Activated CD4-positive, alpha-beta memory T cell treated with anti-CD3 and anti-CD28 coated beads, Interleukin-2, amount 10 ng/mL, durations not matched to agents 7 days and 5 days (primary cell): ENCODE measurements at places on chromosomes 6 and 20. TPM values are rescaled to one million over a fixed set of nuclear protein-coding genes. Genes with fewer than 3 reads are reported as not detected.
A peak's percentile ranks its signal among the peaks of the same experiment; 100 is the strongest.

- no peak for DNase-seq
Observed at GRCh38 chr6:8551386-8551785, 116.0 kb upstream of the SLC35B3 start.

- DNase-seq: no peak
Observed at GRCh38 chr6:41420186-41420585, 84.8 kb downstream of the NCR2 start.

- peak; percentile 11 for DNase-seq
Observed at GRCh38 chr6:43954311-43955131, 172.7 kb downstream of the MRPL14 start.

DNA sequence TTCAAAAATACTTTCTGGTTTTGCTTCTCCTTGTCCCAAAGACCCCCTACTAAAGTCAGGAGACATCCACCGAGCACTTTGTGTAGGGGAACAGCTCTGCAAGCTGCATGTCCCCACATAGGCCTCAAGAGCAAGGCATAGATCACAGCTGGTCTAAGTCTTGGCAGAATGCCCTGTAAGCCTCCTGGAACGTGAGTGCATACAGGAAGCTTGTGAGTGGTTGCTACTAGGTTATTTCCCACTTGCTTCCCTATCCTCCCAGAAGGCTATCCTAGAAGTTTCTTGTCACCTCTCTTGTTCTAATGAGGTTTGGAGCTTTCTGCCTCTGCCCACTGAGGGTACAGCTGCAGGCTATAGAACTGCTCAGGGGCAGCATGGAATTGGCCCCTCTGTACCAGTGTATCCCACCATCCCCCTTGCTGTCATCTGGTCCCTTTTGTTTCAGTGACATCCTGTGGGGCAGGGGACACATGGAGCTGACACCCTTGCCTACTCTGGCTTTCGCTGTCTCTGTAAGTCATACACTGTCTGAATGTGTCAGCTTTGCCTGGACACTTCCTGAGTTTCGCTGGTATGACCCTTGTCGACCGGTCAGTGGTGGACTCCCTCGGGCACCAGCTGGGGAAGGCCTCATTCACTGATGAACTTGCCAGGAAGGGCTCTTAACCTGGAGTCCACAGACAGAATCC lies 35.6 kb upstream of the KCNK16 start:
- DNase-seq: no peak

- DNase-seq: no peak
Observed at GRCh38 chr6:129211626-129212025, 328.7 kb downstream of the LAMA2 start.

- DNase-seq: no peak
Observed at GRCh38 chr6:42453654-42454427, 2.1 kb upstream of the TRERF1 start.

DNA sequence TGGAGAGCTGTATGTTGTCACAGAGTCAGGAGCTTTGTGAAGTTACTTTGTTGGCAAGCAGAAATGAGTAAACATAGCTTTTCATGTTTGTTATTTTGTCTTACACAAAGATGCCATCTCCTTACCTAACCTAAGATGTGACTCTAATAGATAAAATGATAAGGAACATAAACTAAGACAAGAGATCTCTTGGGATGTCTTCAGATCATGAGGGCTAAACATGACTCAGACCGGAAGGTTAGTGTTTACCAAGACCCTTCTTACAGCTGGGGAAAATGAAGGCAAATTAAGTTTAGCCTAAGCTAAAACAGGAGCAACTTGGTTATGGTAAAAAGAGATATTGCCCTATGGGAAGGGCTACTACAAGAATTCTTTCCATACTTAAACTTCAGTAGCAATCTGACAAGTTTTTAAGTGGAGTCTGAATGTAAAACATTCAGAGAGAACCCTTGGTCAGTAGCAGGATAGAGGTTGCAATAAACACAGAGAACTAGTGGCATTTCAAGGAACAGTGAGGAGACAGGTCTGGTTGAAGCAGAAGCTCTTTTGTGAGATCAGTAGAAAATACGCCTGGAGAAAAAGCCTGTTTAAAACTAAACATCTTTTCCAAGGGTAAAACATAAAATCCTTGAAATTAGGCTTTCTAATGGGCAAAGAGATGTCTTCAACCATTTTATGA lies 29.9 kb downstream of the SGK1 start:
- no peak for DNase-seq

DNA sequence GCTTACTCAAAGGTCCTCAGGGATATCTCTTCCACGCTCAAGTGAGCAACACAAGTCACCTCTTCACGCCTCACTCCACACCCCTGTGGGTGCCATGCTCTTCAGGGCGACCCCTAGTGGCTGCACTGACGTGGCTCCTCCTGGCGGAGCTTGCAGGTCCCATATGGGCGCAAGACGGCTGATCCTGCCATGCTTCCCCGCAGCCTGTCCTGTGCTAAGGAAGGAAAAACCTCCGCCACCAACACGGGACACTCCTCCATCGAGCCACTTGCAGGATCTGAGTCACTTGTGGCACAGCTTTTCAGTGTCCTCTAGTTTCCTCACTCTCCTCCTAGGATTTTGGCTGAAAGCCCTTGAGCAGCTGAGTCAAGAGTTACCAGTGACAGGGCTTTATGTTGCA lies 90.7 kb downstream of the KHDC1L start:
- peak; percentile 33 for DNase-seq

DNA sequence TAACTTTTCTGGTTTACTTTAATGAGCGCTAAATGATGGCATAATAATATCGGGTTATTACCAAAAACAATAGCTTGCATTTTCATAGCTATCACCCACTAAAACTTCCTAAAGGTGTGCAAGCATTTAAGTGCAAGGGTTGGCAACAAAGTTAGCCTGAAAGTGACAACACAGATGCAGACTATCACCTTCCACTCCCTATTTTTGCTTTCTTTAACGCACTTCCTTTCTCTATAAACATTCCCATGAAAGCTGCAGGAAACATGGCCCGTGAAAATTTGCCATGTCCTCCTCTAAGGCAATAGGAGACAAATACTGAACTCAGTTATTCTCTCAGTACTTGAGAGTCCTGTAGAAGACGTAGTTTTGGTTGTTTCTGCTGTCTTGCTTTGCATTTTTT lies 2.7 kb downstream of the MYCT1 start:
- no peak for DNase-seq

GRCh38 chr20:19945732-19946670 lies 71.2 kb upstream of the NAA20 start:
- DNase-seq: no peak

DNA sequence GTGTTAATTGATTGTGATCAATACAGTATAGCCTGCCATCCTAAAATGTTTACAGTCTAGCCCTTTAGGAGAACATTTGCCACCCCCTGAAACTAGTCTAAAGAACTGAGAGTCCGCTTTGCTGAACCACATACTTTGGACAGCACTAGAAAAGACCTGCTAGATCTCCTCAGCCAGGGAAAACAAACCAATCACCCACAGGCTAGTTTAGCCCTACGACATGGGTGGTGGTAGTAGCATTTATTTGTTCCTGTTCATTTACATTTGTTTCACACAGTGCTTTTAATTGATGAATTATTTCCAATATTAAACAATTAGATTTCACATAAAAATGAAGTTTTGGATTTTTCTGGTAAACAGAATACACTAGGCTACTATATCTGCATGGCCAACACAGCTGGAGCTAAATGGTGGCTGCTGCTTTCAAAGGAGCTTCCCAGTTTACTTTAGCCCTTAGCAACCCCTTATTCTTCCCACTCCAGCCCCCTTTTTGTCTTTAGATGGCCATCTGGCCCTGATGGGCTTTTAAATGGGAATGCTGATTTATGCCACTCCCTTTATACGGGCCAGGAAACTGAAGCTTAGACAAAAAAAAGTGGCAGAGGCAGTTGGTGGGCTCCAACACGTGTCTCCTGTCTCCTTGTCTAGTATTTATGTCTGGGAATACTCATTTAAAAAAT lies 72.4 kb downstream of the ADGRG6 start:
- DNase-seq: no peak

- no peak for DNase-seq
Observed at GRCh38 chr6:33670971-33671743, 40.3 kb downstream of the UQCC2 start.

DNA sequence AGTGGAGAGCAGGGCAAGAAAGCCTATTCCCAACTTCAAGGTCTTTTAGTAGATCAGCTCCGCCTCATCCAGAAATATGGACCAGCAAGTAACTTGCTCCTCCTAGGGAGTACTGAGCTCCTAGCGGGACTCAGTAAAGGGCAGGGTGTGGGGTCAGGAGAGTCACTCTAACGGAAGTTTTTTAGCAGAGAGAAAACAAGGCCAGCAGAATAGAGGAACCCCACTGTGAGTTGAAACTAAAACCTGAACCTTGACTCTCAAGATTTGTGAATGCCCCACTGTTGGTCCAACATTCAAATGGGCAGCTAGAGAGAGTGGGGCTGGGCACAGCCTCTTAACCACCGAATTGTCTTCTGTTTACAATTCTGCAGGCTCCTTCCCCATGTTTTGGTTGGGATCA lies 244.8 kb downstream of the FARS2 start:
- DNase-seq: no peak

- no peak for DNase-seq
Observed at GRCh38 chr20:12976720-12977309, 32.0 kb upstream of the SPTLC3 start.

The CYB5R4 gene
- total RNA-seq: 36.1 TPM

The CST4 gene
- not detected for total RNA-seq

The AHCY gene
- total RNA-seq: 53.0 TPM
